GM04503 (cell line): ENCODE measurements at places on chromosomes 3 and 15.

DNA sequence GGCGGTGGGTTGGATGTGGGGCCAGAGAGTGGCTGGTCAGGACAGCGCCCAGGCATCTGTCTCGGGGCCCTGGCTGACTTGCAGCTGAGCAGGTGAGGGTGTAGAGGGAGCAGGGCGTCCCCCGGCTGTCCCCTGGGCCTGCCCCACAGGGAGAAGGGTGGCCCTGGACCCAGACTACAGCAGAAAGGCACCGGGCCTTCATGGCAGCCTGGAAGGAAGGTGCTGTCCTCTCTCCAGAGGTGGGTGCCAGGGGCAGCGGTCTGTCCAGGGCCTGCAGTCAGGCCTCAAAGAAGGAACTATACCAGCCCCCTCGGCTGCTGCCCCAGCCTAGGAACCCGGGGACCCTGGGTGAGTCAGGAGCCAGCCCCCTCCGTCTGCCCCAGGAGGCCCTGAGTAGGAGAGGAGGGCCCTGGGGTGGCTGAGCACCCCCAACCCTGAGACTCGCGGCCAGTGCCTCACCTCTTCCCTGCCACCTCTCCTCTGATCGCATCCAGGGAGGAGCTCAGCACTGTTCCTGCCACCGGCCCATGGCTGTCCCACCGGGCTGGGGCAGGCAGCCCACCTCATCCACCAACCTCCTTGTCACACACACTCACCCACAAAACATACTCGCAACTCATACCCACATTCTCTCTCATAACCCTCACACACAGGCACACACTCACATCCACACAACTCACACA, 133.5 kb downstream of the FBLN2 start:
- no peak for DNase-seq

- DNase-seq = peak; percentile 47
Measured at GRCh38 chr3:130688697-130689470, 57.7 kb downstream of the PIK3R4 start.

GRCh38 chr3:11565072-11565471, 78.6 kb downstream of the VGLL4 start:
- no peak for DNase-seq

DNA sequence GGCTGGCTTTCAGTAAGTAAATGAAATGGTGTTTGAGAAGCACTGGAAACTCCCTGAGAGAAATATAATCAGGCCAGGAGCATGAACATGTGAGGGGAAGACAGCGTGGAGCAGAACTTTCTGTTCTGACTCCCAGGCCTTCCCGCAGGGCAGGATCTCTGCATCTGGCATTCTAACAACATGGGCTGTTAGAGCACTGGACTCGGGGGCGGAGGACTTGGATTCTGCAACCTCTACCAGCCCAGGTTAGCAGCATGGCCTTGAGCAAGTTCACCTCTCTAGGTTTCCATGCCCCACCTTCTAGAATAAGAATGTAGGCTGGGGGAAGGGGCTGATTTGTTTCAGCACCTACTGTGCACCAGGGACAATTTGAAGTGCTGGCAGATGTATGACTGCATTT, 12.5 kb upstream of the BFSP2 start:
- DNase-seq = no peak

DNA sequence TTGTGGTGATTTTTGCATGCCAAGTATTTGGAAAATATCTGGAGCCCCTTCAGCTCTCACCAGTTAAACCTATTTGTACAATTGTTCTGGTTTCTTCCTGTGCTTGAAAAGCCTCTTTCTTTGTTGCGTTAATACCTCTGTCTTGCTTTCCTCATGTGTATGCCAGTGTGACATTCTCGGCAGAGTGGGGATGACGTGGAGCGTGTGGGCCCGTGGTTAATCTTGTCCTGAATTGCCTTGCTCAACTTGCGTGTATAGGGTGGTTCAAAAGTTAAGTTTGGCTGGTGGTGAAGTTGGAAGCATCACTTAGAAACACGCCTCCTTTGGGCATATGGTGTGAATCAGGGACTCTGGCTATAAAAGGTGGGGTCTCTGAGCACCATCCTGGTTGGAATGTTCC, 67.1 kb downstream of the IGF1R start:
- DNase-seq = no peak

DNA sequence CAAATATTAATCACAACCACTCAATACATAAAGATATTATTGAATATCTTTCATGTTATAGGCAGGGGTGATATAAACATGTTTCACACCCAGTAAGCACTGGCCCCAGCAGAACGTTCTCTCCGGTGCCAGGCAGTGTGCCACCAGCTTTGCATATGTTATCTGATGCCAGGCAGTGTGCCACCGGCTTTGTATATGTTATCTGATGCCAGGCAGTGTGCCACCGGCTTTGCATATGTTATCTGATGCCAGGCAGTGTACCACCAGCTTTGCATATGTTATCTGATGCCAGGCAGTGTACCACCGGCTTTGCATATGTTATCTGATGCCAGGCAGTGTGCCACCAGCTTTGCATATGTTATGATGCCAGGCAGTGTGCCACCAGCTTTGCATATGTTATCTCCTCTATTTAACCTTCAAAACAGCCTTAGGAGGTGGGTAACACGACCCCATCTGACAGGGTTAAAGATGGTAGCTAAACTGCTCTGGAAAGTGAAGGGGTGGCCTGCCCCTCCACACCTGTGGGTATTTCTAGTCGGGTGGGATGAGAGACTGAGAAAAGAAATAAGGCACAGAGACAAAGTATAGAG, 6.9 kb downstream of the MUC20 start:
- DNase-seq = no peak

DNA sequence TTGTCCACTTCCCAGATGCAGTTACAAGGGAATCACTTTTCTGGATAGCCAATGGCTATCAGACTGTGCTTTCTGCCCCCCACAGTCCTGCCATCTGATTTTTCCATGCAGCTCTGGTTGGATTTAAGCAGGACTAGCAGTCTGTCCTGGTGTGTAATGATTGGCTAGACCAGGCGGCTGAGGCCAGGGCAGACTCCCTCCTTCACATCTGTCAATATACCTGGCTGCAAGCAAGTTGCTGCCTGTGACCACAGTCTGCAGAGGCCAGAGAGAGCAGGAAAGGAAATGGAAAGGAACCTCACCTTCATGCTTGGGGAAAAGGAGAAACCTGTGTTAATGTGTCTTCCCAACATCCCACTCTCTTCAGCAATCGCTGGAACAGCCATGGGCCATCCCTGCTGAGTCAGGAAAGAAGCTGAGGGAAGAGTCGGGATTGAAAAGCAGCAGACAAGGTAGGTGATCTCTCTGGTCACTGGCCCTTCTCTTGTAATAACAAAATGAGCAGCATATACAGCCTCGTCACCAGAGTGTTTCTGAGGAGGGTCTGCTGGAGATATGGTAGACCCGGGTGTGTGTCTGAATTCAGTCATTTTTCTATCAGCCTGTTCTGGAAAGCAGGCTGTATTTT, 126.7 kb upstream of the PHLDB2 start:
- DNase-seq = no peak

DNA sequence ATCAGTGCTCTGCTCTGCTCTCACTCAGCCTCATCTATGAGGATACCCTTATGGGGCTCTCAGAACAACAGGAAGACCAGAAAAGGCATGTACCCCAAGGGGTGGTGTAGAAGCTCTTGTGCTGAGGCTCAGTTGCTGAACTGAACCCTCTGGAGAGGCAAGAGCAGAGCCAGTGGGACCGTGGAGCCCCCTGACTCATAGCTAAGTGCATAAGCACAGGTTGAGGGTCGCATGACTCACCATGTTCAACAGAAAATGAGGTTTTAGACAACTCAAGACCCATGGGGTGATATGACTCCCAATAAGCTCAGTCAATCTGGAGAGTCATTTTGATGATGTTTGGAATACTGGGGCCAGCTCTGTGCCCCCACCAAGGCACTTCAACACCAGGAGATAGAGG, 37.3 kb downstream of the CRYGS start:
- no peak for DNase-seq

DNA sequence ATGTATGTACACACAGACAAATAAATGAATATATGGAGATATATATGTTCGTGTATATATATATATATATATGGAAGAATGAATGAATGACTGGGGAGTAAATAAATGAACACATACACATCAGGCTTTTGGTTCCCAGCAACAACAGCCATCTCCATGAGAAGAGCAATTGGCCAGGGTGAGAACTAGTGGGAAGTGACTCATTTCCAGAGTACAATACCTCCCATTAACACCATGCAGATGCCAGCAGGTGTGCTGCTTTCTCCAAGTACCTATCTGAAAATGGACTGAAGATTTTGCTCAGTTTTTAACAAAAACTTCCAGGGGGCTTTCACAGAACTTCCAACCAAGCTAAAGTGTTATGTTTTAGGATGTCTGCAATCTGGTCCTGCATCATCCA, 179.8 kb upstream of the SLC2A2 start:
- no peak for DNase-seq

GRCh38 chr3:43348350-43348749, 62.0 kb downstream of the SNRK start:
- no peak for DNase-seq

DNA sequence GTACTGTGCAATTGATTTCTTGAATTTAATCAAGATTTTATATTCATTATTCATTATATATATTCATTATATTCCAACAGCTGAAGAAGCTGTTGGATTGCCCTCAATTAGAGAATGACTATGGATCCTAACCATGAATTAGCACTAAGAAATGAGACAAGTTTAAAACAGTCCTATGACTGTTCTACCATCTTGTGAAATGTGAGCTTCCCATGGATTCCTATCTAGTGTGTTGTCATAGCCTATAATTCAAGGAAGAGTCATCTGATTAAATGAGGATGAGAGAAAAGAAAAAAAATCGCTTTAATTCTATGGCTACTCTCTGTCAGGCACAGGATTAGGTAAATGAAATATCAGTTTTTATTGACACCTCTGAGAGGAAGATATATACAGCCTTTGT, 696.6 kb upstream of the NAALADL2 start:
- peak; percentile 50 for DNase-seq

GRCh38 chr15:22904736-22905135, 66.3 kb downstream of the NIPA2 start:
- DNase-seq = no peak

DNA sequence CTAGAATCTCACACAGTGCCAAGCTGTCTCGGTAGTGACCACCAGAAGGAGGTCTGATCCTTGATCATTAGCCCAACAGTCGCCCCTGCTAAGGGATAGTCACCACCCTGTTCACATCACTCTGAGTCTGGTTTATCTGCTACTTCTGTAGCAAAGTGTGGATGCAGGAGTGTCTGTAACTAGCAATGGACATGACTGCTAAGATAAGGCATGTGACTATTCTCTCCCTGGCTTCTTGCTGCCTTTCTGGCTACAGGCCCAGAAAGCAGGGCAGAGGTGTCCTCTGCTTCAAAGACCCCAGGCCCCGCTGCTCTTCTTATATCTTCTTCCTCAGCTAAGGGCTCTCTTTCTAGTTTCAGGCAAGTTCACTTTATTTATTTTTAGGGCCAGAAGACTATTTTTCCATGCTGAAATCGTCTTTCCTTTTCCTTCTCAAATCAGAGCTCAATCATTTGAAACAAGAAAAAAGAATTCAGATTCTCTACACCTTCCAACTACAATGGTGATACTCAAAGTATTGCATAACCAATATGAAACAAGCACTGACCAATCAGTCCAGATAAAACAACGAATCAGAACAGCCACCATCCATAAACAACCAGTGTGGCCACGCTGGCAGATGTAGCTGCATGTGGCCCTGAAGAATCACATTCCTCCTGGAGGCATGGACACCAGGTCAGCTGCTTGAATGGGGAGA, 8.0 kb upstream of the KNG1 start:
- no peak for DNase-seq

DNA sequence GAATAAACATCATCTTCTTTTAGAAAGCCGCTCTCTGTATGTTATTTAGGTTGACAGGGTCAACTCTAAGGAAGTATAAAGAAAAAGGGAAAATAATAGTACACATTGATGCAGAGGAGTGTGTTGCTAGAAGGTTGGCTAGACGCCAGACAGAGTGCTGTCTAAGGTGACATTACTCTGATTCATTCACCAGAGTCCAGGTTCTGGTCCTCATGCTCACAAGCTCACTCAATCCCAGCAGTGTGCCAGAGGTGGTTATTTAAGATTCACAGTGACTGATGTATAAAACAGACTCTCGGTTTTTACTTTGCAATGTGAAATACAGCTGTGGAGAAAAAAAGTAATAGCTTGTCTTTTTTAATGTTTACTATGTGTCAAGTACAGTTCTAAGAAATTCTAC, 1.7 kb downstream of the CFAP44 start:
- DNase-seq = no peak

DNA sequence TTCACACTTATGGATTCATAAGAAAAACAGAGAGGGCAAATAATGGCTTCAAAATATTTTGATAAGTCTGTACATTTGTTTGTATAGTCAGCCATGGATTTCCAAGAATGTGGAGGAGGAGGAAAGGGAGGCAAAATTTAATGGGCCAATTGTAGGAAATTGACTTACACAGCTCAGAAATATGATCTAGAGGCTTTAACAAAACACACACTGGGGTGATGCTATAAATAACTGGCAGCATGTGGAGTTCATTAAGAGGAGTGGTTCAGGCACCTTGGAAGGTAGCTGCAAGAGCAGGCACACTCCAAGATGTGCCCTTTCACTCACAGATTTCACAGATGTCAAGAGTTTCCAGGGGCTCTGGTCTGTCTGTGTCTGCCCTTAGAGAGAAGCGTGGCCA, 193.4 kb upstream of the RASGRP1 start:
- no peak for DNase-seq

GRCh38 chr3:67011414-67012131, 13.5 kb downstream of the KBTBD8 start:
- DNase-seq = no peak

- no peak for DNase-seq
Measured at GRCh38 chr3:59606638-59607266, 556.9 kb upstream of the CFAP20DC start.

DNA sequence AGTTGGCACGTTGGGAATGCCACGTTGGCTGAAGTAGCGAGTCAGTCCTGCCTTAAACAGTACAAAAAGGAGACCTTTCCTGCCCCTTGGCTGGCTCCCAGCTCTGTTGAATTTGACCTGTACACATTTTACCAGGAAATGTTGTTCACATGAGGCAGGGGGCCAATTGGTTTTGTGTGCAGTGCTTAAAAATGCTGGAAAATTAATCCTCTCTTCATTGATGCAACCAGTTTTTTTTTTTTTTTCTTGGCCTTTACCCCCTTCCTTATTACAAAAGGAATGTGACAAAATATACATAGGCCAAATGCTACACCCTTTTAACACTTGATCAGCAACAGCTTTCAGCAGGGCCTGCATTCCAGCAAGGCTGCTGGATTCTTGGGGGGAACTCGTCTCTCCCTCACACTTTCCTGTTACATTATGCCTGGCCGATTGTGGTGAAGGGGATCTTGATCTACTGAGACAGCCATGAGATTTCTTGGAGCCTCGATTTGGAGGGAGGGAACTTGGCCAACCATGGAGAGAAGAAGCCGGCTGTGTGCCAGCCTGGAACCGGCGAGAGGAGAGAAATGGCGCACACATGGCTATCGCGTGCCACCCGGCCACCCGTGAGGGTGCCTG, 93.1 kb downstream of the DNASE1L3 start:
- DNase-seq = peak; percentile 12
